ENCODE measurements at places on chromosomes 12 and 14.

GRCh38 chr12:60345442-60345841 lies 749.6 kb downstream of the SLC16A7 start:
- DNase-seq: no peak

- DNase-seq: no peak
These were observed 1.5 kb downstream of the MAP4K5 start for GRCh38 chr14:50530794-50531365.

DNA sequence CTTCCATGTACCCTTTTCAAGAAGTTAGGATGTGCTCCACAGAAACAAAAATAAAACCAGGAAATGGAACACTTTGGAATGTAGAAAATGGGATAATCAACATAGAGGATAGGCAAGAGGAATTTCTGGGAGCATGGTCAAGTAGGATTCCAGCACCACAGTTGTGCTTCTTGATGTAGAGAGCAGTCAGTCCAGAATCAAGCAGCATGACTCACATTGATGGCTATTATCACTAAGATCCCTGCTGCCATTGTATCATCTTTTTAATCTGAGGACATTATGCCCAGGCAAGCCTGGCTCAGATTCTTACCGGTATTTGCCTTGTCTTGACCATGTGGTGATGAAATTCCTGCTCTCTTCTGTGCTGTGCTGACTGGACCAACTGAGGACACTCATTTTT lies 5.7 kb downstream of the ETFRF1 start:
- DNase-seq: no peak

DNA sequence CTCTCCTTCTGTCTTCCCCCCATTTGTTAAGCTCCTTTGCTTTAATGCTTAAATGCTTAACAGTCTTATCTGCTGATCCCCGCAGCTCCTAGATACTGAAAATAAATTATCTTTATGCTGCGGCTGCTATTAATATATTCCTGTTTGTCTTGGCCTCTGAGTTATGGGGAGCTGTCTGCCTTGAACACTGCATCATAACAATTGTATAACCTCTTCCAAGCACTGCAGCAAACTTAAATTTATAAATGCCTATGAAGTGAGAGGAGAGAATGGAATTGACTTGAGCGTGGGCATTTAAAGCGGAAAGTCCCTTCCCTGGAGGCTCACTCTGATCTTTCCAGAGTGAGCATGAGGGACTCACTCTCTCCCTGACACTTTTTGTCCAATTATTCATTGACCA lies 23.1 kb upstream of the DCP1B start:
- no peak for DNase-seq

DNA sequence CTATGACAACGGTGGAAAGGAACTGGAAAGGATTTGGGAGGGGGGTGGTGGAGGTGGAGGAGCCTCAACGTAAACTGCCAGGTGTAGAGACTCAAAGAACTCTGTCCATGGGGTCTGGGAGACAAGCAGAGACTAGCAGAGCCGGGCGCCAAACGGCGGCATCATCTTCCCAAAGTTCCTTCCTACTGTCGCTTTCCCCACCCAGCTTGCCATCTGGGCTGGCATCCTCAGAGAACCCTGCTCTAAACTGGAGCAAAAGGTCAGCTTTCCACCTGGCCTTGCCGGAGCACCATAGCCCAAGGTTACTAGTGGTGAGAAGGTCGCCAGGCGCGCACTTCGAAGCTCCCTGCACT lies 4.0 kb upstream of the IRF2BPL start:
- DNase-seq: no peak

DNA sequence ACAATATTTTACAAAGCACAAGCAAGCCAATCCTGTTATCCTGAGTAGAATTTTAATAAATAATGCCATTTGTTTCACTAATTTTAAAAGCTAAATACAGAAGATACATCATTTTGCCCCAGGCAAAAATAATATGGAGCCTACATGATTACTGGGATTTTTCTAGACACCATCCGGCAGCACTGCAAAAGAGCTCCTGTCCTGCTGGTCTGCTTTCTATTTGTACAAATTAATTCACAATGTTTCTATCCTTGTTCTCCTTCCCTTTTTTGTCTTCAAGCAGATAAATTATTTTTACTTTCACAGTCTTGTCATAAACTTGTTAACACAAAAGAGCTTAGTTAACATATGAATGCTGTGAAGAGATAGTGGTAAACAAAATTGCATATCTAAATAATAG lies 4.6 kb downstream of the SIX1 start:
- DNase-seq: no peak

- peak; percentile 27 for DNase-seq
These were observed 1.8 kb upstream of the SAMD4A start for GRCh38 chr14:54564868-54565784.

GRCh38 chr14:43165651-43166050 lies 1341.4 kb downstream of the FSCB start:
- DNase-seq: no peak

All from stimulated activated CD4-positive, alpha-beta T cell treated with anti-CD3 and anti-CD28 coated beads, Interleukin-12 subunit alpha, Interleukin-12 subunit beta, amount 100 ng/mL, for 48 hours (primary cell).